ENCODE measurements at places on chromosomes 2 and 18.

DNA sequence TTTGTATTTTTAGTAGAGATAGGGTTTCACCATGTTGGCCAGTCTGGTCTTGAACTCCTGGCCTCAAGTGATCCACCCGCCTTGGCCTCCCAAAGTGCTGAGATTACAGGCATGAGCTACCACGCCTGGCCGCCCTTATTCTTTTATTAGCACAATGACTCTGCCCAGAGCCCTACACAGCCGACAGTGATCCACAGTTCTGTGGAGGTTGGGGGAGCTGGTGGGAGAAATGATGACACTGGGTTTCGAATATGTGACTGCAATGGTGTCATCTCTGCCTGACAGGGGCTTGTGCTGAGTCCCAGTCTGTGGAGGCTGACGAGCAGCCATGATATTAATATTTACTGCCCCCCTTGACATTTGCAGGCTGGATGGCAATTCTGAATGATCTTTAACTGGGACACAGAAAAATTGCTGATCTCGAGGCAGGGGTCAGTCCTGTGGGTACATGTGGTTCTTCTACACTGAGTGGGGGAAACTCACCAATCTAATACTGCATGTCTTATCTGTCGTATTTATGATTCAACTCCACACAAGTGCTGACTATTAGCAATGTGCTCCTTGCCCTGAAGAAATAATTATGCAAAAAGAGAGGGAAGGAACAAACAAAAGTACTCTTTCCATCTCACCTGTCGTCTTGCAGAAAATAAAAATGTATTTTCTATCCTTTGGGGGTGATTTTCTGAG is 6.3 kb upstream of the CTAGE1 start:
- DNase-seq = no peak

- no peak for DNase-seq
Observed at GRCh38 chr2:108633409-108633808, 85.9 kb upstream of the RANBP2 start.

GRCh38 chr2:39933196-39933595 is 154.1 kb upstream of the THUMPD2 start:
- DNase-seq = no peak

GRCh38 chr2:241279413-241279812 is 36.1 kb downstream of the HDLBP start:
- no peak for DNase-seq

DNA sequence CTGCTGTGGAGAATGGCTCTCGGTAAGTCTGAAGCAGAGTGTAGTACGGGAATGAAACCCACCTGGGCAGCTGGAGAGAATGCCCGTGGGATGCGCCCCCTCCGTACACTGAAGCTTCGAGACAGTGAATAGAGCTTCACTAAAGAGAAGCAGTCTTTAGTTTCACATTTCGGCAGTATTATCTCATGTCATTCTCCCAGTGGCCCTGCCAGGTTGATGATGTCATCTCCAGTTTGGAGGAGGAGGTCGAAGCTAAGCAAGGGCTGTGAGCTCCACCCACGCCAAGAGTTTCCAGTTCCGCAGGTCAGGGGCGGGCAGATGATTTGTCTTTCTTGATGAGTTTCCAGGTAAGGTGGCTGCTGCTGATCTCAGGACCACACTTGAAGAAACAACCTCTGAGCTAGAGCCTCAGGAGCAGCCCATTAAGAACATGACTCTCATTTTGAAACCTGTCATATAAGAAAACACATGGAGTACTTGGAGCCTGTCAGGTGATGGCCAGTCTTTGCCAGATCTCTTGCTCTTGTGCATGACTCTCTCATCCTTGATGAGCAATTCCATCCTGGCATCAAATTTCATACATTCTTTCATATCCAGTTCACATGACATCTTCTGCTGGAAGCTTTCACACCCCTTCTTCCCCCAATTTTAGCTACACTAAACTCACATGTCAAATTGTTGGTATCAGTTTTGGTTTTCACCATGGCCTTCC is 475.0 kb downstream of the RNF144A start:
- no peak for DNase-seq

- DNase-seq = no peak
Observed at GRCh38 chr2:223196331-223196730, 144.3 kb downstream of the KCNE4 start.

DNA sequence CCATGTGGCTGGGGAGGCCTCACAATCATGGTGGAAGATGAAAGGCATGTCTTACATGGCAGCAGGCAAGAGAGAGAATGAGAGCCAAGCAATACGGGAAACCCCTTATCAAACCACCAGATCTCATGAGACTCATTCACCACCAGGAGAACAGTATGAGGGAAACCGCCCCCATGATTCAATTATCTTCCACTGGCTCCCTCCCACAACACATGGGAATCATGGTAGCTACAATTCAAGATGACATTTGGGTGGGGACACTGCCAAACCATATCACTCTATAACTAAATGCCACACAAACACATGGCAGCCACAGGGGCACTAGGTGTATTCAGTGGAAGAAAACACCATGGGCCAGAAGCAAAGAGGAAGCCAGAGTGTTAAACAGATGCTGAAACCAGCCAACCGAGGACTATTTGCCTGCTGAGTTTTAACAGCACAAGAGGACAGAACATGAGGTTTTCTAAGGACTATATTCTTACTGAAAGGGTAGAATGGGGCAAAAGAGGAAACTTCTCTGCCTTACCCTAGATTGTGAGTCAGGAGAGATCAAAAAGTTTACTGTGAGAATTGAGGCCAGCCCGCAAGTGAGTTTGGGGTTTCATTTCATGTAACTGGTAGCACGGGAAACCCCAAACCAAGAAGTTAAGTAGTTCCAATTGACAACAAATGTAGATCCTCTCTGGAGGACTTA is 49.2 kb downstream of the SIGLEC15 start:
- DNase-seq = no peak

DNA sequence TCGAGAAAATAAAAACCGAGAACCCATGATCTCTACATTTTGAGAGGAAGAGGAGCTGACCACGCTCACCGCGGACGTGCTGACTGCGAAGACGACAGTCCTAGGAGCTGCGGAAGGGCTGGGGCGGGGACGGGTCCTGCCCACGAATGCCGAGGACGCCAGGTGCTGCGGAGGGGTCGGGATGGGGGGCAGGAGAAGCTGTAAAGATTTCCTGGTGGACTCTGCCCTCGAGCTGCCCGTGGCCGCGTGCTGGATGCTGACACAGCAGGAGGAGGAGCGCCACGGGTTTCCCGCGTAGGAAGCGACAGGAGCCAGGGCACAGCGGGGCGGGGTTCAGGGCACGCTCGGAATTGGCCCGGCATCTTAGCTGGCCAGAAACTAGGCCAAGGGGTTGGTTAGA is 22.2 kb downstream of the ZSCAN30 start:
- DNase-seq = no peak

DNA sequence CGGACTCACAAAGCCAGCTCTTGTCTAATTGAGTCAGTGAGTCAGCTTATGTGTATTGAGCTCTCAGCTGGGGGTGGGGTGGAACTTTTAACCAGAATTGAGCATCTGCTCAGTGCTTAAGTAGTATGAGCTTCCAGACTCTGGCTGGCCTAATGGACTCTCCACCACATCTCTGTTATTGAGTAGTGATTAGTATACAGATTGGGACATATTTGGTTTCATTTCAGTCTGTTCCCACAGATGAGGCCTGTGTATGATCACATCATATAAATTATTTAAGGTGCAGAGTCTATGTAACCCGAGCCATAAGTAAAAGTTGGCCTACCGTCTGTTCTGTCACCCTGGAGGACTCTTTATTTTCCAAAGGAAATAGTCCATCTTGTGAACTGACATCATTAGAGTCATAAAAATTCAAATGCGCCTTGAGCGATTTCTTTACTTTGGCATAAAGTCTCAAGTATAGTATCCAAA is 152.1 kb downstream of the THSD7B start:
- DNase-seq = no peak
